Stromal cell of bone marrow (primary cell): ENCODE measurements at places on chromosomes 2 and 18.

DNA sequence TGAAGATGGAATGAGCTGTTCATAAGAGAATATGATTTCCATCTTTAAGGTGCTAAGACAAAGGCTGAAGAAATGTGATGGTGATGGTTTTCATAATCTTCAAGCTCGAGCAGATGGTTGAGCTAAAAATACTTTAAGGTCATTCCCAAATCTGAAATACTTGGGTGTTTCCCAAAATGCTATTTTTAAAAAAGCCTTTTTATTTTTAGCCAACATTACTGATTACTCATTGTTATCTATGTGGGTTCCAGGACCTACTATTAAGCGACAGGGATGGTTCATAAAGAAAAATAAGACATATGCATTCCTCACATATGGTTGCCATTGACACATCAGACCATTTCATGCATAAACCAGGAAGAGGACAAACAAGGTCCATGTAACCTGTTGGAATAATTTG is 298.5 kb downstream of the PLCL1 start:
- DNase-seq = no peak

DNA sequence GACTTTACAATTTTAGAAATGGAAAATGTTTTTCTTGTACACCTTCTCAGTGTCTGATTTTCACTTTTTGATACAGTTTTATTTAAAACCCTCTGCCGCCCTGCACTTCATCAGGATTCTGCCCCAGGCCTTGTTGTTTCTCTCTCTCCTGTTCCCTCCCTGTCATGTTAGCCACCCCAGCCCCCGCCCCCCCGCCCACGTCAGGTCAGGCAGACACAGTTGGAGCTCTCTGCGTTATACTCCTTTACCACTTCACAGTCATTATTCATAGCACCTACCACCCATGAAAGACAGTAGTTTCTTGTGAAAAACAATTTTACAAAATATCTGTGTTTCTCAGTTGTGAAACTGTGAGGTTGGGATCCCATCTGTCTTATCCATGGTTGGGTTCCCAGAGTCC is 21.5 kb downstream of the ADNP2 start:
- no peak for DNase-seq

- DNase-seq = no peak
Observed at GRCh38 chr2:237538001-237538720, 28.2 kb upstream of the PRLH start.

DNA sequence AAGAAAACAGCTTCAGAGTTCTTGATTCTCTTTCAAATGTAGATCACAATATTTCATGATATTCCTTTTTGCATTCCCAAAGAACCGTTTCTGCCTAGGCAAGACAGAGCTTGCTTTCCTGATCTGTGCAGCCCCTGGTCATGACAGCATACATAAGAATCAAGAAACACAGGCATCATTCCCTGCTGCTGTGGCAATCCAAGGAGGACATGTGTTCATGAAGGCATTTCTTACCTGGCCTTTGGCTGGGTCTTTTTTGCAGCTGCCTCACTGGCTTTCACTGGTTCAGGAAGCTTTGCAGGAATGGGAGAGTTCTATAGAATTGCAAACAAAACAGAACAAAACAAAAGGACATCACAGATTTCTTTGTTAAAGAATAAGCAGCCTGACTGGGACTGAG is 87.6 kb upstream of the NFU1 start:
- DNase-seq = no peak

DNA sequence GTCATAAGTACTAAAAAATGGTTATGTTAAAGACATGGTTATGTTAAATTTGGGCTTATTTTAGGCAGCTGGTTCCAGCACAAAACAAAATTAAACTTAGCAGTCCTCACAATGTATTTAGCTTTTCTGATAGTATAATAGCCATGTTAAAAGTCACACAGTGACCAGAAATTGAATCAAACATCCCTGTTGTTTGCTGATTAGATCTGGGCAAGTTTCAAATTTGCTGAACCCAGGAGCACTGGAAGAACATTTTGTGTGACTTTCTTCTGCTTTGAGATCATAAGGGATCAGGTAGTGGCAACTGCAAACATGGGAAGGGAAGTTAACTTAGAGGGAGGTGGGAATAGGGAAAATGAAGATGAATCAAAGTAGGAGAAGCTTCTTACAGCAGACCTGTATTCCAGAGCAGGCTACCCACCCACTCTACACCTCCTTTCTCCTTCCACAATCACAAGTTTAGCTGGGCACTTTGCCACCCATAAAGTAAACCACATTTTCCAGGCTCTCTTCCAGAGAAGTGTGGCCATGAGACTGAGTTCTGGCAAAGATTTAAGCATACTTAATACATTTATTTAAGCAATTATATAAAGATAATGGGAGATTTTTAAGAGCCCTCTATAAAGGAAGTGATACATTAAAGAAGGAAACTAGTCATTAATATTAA is 616.1 kb upstream of the LRATD1 start:
- DNase-seq = peak; percentile 71

DNA sequence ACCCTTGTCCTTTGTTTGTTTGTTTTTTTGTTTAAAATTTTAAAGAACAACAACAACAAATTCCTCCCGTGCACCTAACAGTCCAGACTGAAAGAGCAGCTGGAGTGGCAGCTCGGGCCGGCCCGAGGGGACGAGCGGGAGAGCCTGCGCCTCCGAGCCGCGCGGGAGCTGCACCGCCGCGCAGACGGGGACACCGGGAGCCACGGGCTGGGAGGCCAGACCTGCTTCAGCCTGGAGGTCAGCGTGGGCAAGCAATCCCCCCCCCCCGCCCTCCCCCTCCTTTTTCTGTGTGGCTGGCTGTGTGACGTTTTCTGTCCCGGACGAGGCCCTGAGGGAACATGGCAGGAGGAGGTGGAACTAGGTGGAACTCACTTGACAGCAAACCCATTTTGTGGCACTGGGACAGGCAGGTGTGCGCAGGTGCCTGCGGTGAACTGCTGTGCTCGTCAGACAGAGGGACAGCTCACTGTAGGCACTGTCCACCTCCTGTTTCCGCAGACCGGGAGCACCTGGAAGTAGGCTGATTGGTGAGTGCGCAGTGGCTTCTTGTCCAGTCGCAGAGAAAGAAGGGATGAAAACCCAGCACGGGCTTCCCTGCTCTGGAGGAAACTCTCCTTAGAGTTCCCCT is 80.6 kb downstream of the MTCL1 start:
- no peak for DNase-seq

- no peak for DNase-seq
Observed at GRCh38 chr2:159863526-159864160, 65.6 kb upstream of the CD302 start.

DNA sequence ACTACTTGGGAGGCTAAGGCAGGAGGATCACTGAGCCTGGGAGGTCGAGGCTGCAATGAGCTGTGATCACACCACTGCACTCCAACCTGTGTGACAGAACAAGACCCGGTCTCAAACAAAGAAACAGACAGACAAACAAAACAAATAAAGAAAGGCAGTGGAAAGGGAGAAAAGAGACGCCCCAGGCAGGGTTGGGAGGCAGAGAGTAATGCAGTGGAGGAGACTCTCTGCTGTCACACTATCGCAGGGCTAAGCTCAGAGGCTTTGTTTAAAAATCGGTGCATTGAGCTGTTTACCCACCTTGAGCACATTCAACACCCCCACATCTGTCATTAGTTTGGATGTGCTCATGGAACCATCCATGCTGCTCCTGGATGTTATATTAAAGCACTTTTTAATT is 84.2 kb upstream of the RMP24 start:
- no peak for DNase-seq

- no peak for DNase-seq
Observed at GRCh38 chr2:179729966-179730365, 131.4 kb downstream of the ZNF385B start.

- DNase-seq = no peak
Observed at GRCh38 chr2:64325477-64325851, 128.5 kb upstream of the LGALSL start.

- no peak for DNase-seq
Observed at GRCh38 chr2:124535816-124536215, 510.7 kb downstream of the CNTNAP5 start.

DNA sequence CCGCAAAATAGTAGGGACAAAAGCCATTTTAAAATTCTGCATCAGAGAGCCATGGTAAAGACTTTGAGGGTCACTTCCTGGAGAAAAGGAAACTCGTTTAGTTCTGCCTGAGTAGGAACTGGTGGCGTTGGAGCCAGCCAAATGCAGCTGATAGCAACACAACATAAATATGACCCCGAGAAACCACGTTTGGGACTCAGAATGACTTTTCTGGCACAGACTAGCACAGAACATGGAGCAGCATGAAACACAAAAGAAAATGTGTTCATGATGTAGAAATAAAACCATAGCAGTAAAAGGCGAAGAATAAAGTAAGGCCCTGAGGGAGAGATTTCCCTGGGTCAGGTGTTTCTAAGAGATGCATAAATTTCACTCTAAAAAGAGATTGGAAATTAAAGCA is 149.2 kb upstream of the KLHL29 start:
- DNase-seq = no peak

GRCh38 chr2:104945866-104946265 is 92.0 kb downstream of the POU3F3 start:
- no peak for DNase-seq

DNA sequence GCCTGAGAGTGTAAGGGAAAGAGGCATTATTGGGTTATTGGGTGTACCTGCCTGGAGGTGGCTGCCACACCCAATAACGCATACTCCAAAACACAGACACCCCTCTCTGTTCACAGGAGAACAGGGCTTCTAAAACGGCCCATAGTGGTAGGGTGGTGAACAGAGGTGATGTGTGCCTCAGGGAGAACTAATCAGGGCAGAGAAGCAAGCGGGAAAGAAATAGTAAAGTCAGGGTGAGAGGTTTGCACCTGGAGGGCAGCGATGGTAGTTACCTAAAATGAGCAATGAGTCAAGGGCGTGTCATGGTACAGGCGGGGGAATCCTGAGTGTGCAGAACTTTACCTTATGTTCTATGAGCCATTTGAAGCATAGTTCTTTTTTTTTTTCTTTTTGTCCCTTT is 21.6 kb upstream of the VPS4B start:
- DNase-seq = no peak

- no peak for DNase-seq
Observed at GRCh38 chr2:231606941-231607340, 14.3 kb downstream of the TEX44 start.

- DNase-seq = no peak
Observed at GRCh38 chr2:33728106-33728505, 129.0 kb upstream of the FAM98A start.

- DNase-seq = no peak
Observed at GRCh38 chr2:64727843-64728463, 74.2 kb upstream of the SERTAD2 start.

DNA sequence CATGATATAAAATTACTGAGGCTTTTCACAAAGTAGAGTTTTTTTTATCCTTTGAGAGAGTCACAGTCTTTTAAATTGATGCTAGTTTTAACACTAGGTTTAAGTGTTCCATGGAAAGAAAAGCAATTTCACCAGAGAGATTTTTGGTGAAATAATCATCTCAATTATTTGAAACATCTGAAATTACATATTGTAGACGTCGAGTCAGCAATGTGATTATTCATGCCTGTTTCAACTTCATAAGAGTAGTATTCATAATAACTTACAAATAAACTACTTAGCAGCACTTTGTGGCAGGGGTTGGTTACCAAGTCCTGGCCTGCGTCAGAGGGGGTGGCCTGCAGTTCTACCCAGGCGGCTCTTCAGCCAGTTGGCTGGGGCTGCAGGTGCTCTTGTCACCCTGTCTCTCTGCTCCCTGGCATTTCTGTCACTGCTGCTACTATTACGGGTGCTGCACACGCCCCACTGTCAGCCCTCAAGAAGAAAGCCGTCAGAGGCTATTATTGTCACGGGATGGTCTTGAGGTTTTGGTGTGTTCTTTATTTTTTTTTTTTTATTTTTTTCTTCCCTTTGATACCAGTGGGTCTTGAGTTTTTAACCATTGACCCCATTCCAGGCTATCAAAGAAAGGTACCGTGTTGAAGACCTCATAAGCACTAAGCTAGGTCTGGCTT is 50.4 kb downstream of the MALT1 start:
- no peak for DNase-seq

- no peak for DNase-seq
Observed at GRCh38 chr2:55618025-55618274, 528 bp upstream of the PPP4R3B start.

DNA sequence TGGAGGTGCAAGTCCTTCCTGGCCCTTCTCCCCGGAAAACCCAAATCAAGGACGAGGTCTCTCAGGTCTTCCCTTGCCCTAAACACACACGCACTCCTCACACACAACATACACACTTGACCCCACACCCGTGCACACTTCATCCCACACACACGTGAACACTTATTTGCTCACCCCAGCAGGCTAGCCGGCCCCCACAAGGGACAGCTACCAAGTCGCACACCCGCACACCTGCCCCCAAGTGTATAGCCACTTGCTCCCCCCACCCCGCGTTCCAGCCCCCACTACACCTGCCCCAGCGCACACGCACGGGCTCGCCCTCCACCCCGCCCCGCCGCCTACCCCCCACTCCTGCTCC is 359 bp downstream of the TGFBRAP1 start:
- DNase-seq = no peak

DNA sequence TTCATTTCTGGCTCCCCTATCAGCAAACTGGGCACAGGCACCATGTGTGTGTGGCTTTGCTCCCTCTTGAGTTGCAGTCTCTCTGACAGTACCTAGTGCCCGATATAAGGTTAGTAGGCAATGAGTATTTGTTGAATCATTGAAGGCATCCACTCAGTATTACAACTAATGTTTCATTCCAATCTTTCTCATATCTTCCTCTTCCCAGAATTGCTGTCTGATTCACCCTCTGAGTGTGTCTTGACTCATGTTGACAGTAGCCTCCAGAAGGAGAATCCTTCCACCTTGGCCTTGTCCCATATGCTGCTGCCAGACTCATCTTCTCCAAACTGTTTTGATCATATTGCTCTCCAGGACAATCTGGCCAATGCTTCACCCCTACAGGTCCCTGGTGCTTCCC is 202.5 kb downstream of the LRRTM1 start:
- DNase-seq = peak; percentile 74

- no peak for DNase-seq
Observed at GRCh38 chr2:219334076-219334475, 1.5 kb upstream of the RESP18 start.

GRCh38 chr2:30351949-30352348 is 95.1 kb upstream of the LCLAT1 start:
- DNase-seq = no peak

DNA sequence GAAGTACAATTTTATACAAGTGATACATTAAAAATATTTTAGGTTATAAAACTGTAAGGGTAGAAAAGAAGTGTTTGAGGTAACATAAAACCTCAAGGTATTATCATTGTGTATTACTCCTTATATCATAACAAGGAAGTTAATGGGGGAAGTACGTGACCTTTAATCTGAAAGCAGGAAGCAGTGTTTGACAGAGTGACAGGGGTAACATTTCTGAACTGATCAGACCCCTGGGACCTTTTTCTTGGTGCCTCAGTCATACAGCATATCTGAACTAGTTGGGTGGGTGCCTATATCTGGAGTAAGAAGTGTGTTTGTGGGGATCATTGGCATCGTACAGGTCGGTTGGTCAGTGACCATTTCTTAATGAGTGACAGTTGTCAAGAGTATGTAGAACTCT is 43.0 kb downstream of the MALT1 start:
- DNase-seq = no peak

- no peak for DNase-seq
Observed at GRCh38 chr2:162317861-162318327, 590 bp downstream of the IFIH1 start.
